ENCODE measurements at places on chromosomes 13 and 19.

- peak; percentile 34 for DNase-seq
These were observed 2.9 kb downstream of the SBNO2 start for GRCh38 chr19:1170938-1171754.

GRCh38 chr13:34884366-34884765 lies 57.7 kb upstream of the NBEA start:
- no peak for DNase-seq

DNA sequence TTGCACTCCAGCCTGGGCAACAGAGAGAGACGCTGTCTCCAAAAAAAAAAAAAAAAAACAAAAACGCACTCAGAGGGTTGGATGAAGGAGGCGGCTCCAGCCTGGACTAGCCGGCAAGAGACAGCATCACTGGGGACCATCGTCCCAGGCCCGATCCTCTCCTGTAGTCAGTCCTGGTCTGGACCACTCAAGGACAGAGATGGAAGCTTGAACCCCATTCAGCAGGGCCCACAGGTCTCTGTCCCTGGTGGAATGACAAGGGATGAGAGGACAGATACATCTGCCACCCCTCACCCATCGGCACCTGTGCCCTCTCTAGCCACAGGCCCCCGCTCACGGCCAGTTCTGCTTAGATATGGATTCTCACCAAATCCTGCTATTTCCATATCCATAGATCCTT lies 14.0 kb downstream of the ADGRE5 start:
- no peak for DNase-seq

- no peak for DNase-seq
These were observed at the start of gene PHLDB3 for GRCh38 chr19:43504426-43505185. Gene PHLDB3 (minus strand): TSS chr19:43504746. CDS start chr19:43504118, 628 bp downstream.

DNA sequence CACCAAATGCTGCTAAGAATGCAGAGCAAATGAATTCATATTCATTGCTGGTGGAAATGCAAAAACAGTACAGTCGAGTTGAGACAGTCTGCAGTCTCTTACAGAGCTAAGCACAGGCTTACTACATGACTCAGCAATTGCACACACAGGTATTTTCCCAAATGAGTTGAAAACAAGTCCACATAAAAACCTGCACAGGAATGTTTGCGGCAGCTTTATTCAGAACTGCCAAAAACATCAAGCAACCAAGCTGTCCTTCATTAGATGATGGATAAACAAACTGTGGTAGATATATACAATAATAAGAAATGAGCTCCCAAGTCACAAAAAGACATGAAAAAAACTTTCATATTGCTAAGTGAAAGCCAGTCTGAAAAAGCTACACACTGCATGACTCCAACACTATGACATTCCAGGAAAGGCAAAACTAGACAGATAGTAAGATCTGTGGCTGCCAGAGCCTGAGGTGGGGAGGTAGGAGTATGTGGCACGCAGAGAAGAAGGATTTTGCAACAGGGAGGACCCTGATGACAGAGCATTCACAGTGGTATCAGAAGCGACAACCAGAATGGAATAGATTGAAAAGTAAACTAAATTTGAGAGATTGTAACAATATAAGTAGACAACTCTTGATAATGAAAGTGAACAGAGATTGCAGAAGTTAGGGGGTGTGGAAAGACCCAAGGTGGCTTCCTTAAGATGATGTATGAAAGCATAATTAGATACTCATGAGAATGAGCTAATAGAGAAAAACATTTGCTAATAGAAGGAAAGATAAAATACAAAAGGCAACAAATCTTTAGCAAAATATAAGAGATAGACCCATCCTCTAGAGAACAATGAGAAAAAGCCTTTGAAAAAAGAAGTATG lies 52.7 kb downstream of the TSC22D1 start:
- DNase-seq, result peak; percentile 91

DNA sequence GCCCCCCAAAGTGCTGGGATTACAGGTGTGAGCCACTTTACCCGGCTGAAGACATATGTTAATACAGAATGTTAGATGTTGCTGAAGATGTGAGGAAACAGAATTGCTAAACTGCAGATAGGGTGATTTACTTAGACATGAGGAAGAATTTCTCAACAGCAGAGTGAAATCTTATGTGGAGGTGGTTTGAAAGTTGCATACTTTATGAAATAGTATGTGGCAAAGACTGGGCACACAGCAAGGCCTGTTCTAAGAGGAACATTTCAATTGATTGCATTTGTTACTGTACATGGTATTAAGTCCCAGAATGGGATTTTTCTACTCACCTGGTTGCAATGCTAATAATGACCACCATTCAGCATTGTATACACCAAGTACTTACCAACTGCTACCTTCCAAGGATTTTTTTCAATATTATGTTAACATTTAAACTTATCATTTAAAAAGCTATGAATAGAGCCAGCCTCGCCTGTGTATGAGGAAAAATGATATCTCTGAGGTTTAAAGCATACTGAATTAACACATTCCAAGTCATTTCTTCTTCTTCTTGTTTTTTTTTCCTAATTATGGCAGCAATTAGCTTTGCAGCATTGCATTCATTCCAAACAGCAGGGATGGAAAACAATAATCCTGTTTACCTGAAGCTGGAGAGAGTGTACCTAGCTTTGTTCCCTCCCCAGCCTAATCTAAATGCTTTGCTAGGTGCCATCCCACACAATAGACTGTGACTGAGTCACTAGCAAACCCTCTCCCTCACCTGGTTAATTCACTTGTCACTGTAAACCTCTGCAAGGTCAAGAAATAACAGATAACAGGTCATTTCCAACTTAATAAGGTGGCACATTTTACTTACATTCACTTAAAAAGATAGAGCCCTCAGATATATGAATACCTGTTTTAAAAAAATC lies 19.4 kb upstream of the KLF5 start:
- no peak for DNase-seq

GRCh38 chr19:31910224-31910623 lies 435.2 kb upstream of the ZNF507 start:
- DNase-seq, result no peak

GRCh38 chr19:48133094-48133493 lies 22.5 kb upstream of the PLA2G4C start:
- DNase-seq, result no peak

DNA sequence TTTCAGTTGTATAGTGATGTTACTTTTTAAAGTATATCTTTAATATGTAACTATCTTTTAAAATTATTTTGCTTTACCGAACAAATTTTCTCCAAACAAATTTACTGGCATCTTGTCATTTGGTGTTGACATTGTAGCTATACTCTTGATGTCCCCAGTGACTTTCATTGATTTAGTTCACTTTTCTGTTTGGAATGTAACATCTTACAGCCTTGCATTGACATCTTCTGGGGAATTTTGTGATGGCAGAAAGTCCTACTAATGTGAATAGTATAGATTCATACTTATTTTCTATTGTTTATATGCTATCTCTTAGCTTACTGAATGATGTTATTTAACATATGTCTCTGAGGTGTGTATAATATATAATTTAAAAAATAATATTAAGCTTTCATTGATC lies 800.9 kb upstream of the ATXN8OS start:
- no peak for DNase-seq

- DNase-seq, result no peak
These were observed 333.3 kb upstream of the HTR2A start for GRCh38 chr13:47230155-47230554.

DNA sequence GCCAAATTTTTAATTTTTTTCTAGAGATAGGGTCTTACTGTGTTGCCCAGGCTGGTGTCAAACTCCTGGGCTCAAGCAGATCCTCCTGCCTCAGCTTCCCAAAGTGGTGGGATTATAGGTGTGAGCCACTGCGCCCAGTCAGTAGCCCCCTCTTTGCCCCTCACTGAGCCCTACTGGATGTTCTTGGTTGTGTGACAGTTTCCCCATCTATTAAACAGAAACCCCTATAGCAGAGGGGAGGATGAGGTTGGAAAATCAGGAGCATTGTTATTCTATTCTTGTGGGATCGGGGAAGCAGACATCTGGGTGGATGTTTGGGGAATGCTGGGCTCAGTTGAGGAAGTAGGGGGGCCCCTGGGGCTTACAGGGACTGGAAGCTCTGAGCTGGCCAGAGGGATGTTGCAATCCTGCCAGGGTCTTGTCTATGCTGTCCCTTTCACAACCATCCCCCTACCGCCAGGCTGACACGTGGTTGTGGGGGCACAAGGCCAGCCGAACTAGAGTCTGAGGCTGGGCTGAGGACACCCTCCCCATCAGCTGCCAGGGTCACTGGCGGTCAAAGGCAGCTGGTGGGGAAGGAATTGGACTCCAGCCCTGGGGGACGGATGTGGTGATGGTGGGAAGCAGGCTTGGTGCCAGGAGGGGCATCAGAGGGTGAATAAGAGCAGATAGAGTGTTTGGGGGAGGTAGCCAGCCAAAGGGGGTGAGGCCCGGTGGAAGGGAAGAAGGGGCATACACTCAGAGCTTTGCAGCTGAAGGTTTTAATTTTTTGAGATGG lies 10.9 kb downstream of the APOC1 start:
- no peak for DNase-seq

DNA sequence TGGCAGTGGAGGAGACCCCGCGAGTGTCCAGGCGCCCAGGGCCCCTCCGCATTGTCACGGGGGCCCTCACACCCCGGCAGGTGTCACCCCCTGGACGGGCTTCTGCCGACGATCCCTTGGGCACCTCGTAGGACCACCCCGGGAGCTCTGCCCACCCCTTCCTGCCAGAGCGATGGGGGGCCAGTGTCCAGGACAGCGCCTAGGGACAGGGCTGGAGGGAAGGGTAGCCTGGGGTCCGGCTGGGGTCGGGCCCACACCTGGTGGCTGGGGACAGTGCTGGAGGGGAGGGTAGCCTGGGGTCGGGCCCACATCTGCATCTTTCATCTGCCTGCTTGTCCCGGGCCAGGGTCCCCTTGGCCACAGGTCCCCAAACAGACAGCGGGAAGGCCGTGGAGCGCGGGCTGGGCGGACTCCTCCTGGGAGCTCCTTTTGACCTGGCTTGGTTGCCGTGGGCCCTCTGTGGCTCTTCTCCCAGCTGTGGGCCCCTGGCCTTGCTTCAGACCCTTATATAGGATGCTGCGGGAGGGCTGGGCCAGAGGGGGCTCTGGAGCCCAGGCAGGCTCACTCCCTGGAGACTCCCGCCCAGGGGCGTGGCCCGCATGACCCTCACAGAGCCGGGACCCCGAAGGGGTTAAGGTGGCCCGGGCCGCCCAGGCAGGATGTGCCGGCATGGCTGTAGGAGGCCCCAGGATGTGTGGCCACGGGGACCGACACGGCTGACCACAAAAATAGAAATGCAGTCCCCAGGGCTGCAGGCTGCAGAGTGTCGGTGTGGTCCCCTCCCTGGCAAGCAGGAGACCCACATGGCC lies 74.1 kb upstream of the MCF2L start:
- DNase-seq, result no peak

- peak; percentile 88 for DNase-seq
These were observed 394.9 kb downstream of the DLEU7 start for GRCh38 chr13:50448535-50448998.

- no peak for DNase-seq
These were observed 3.4 kb upstream of the POLD1 start for GRCh38 chr19:50380751-50381151.

- DNase-seq, result peak; percentile 93
These were observed 539 bp upstream of the ZNF667 start for GRCh38 chr19:56477429-56478338.

DNA sequence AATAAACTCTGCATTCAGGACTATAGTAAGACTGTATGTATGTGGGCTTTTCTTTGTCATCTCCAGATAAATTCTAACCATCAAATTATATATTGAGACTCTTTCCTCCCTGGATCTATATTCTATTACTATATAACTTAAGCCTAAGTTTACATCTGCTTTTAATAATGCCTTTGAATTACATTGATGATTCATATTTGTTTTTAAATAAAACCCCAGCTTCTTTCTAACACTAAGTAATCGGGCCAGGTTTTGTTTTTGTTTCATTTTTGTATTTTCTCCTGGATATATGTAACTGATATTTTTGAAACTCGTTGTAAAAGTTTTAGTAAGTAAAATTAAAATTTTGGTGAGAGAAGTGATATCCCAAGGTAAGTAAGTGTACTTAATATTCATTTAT lies 1599.1 kb downstream of the PCDH9 start:
- no peak for DNase-seq

DNA sequence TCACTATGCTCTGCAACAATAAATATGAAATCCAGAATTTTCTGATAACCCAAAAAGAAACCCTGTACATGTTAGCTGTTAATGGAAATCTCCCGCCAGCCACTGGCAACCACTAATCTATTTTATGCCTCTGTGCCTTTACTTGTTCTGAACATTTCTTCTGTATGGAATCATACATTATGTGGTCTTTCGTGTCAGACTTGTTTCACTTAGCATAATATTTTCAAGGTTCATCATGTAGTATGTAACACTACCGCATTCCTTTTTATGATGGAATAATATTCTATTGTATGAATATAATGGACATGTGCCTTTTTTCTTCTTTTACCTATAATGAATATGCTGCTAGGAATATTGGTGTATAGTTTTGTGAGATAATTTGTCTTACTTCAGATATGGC lies 1123.3 kb downstream of the EFNB2 start:
- peak; percentile 75 for DNase-seq

- DNase-seq, result no peak
These were observed 32.9 kb upstream of the CPB2 start for GRCh38 chr13:46137627-46138317.

- DNase-seq, result no peak
These were observed 388.1 kb downstream of the KCNRG start for GRCh38 chr13:50403311-50403710.

GRCh38 chr19:33067121-33067520 lies 2.4 kb upstream of the RHPN2 start:
- no peak for DNase-seq

DNA sequence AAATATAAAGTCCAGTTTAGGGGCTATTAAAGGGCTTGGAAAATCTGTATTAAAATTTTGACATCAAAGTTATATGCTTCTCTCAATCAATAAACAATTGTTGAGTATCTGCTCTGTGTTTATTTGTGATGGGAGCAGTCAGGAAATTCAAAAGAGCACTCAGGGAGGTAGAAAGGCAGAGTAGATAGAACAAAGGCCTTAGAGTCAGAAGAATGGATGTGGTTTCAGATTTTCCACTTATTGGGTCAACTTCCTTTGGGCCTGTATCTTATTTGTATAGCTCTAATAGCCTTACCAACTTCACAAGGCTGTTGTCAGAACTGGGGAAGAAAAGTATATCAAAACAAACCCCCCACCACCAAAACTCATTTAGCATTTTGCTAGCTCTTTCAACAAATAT lies 302.6 kb downstream of the SPRY2 start:
- DNase-seq, result no peak

DNA sequence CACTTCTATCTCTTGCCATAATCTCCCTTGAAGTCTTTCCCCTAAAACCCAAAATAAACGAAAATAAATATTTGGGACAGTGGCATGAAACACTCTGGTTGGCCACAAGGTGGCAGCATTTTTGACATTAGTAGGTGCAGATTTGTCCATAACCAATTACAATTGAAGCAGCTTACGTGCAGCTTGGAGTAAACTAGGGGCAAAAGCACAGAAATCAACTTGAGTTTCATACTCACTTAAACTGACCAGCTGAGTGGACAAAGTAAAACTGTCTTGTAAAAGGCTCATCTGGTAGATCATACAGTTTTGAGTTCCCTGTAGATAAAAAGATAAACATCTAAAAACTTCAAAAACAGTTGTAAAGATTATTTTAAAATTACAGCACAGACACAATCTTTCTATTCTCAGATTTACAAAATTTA lies 18.8 kb downstream of the PDCD5 start:
- no peak for DNase-seq

All from foreskin keratinocyte (primary cell).